ENCODE measurements at places on chromosomes 5 and 9.

DNA sequence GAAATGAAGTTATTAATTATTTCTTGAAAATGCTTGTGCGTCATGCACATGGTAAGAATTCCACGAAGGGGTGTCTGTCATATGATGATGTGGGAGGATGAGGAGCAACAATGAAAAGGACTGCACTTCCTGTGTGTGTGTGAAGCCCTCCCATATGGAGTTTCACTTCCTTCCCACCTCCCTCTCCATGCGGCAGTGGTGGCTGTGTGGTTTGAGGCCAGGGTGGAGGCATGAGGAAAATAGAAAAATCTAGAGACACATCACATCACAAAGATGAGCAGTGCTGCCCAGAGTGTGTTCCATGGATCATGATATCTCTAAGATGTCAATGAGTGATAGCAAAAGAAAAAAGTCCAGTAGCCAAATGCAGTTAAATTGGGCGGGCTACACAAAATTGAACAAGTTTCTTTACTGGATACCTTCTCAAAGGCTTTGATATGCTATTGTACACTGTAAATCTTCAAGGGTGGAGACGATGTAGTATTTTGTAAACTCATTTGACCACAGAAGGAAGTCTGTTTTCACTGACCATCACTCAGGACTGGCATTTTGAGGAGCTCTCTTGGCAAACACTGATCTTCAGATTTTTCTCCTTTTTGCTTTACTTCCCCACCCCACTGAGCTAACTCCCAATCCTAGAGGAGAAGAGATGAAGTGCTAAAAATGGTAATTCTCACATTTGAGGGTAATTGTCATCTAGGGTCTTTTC is 55.7 kb upstream of the EQTN start:
- no peak for DNase-seq

DNA sequence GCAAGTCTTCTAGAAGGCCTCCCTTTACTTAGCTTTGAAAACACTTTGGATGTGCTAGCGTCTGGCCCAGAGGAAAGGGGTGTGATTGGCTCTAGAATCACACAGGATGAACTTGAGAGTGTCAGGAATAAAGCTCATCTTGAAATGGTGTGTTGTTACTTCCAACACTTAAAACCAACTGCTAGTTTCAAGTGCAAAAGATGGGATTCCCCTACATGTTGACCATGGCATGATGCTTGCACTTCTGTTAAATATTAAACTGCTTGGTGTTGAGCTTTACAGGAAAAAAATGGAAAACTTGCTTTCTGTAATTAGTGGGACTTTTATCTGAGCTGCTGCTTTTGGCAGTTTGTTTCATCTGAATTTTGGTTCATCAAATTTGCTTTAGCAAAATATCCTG is 261.1 kb downstream of the MED10 start:
- no peak for DNase-seq

DNA sequence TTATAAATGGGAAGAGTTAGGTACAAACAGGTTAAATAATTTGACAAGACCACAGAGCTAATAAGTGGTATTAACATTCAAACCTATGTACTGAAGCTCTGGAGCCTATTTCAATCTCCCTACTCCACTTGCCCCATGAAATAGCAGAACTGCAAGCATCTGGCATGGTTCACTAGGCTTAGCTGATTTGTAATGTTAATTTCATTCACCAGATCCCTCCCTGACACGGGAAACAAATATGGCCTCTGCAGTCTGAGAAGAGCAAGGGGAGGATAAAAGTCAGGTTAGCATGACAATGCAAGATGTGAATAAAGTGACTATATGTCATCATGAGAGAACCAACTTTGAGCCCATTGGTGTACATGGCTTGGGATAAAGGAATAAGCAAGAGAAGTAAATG is 428.8 kb downstream of the BRINP1 start:
- DNase-seq, result no peak

GRCh38 chr5:109234381-109234780 is 175.4 kb downstream of the PJA2 start:
- DNase-seq, result no peak

DNA sequence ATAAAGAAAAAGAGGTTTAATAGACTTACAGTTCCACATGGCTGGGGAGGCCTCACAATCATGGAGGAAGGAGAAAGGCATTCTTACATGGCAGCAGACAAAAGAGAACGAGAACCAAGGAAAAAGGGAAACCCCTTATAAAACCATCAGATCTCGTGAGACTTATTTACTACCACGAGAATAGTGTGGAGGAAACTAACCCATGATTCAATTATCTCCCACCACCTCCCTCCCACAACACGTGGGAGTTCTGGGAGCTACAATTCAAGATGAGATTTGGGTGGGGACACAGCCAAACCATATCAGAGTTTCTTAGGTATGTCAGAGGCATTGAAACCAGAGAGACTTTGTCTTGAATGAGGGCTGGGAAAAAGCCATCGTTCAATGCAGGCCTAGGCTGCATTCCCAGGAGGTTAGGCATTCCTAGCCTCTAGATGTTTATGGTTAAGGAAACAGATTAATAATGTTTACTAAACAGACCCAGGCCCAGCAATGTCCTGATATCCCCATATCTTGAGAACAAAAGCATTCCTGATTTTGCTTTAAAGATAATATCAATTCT is 7.5 kb upstream of the PAIP1 start:
- DNase-seq, result no peak

GRCh38 chr9:36208521-36209253 is 18.0 kb downstream of the CLTA start:
- no peak for DNase-seq

Data from epithelial cell of proximal tubule (primary cell).